ENCODE measurements at places on chromosomes 2 and 18.

GRCh38 chr2:19747310-19748072 lies 154.3 kb downstream of the TTC32 start:
- DNase-seq: no peak

DNA sequence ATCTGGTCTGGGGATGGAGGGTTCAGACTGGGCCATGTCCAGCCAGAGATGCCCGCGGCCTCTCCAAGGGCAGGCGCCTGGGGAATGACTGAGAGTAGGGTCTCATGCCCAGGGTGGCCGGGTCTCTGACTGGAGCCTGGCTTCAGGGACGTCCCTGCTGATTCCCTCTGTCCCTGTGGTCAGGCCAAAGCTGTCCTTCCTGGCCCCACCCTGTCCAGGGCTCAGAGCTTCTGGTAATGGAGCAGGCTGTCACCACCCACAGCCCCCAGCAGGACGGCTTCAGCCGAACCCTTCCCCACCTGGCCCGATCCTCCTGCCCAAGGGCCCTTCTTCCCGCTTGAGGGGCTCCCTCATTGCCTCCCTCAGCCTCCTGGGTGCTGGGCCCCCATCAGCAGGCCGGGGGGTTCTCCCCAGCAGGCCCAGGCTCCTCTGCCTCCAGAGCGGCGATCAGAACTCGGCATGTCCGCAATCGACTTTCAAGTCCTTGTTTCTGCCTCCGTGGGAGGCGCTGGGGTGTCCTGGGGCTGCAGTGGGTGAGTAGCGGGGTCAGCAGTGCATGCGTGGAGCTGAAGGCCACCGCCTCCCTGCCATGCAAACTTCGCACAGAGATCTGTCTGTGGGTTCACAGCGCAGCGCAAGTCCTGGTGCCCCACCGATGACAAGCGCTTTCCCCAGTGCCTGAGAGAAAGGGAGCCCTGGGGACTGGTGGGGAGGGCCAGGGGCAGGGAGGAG lies 18.3 kb downstream of the RAMP1 start:
- DNase-seq: no peak

GRCh38 chr2:214377286-214377624 lies 33.6 kb upstream of the VWC2L start:
- no peak for DNase-seq

- DNase-seq: no peak
These were observed 650 bp downstream of the CCBE1 start for GRCh38 chr18:59696311-59697235.

GRCh38 chr2:187749804-187750431 lies 195.7 kb upstream of the TFPI start:
- DNase-seq: no peak

- no peak for DNase-seq
These were observed 12.0 kb downstream of the PSMD1 start for GRCh38 chr2:231068525-231069222.

DNA sequence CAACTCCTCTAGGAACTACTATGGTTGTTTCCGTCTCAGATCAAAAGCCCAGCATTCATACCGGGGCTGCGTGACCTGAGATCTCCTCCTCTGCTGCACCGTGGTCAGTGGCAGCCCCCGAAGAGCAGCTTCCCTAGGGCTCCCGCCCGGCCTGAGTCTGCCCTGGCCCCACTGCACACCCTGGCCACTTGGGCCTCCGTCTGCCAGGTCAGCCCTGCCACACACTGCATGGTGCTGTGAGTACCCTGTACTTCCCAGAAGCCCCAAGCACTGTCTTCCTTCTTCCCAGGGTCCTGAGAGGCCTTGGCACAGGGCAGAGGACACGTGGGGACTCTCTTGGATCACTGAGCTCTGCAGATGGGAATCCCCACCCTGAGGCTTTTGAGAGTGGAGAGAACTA lies 81.5 kb upstream of the GPC1 start:
- DNase-seq: no peak

GRCh38 chr2:145026456-145027455 lies 506.8 kb upstream of the ZEB2 start:
- no peak for DNase-seq

DNA sequence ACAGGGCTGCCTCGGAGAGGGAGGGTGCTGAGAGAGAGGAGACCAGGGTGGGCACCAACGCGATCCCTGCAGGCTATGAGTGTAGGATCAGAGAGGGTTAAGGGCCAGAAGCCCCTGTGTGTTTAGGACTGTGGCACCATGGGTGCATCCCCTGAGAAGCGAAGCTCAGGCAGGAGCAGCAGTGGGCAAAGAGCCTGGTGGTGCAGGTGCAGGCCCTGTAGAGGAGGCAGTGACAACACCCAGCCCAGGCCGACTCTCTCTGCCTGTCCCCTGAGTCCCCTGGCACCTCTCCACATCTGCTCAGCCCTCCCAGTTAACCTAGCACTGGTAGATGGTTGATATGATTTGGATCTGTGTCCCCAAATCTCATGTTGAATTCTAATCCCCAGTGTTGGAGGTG lies 139.8 kb downstream of the RNF152 start:
- DNase-seq: no peak

GRCh38 chr2:133421516-133422324 lies 146.5 kb downstream of the NCKAP5 start:
- no peak for DNase-seq

- no peak for DNase-seq
These were observed 83.3 kb downstream of the RND3 start for GRCh38 chr2:150404147-150404546.

- no peak for DNase-seq
These were observed 445 bp downstream of the MEX3C start for GRCh38 chr18:51196811-51197660.

DNA sequence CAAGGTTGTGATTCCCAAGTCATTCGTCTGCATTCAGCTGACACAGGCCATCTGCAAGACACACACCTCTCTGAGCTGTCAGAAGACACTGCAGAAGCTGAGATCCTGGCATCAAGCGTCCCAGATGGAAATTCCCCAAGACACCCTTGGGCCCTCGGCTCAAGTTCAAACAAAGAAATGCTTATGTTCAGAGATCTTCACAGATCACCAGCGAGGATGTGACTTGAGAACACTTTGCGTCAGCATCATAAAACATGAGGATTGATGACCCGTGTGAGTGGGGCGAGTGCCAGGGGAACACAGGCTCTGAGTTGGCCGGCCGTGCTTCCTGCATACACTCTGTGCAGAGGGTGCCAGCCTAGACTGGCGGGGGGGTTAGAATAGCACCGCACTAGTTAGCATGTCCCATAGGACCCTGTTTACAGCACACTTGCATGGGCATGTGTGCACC lies 36.8 kb downstream of the KCNIP3 start:
- DNase-seq: peak; percentile 87

- DNase-seq: peak; percentile 48
These were observed 337.2 kb downstream of the NBAS start for GRCh38 chr2:15223887-15224286.

DNA sequence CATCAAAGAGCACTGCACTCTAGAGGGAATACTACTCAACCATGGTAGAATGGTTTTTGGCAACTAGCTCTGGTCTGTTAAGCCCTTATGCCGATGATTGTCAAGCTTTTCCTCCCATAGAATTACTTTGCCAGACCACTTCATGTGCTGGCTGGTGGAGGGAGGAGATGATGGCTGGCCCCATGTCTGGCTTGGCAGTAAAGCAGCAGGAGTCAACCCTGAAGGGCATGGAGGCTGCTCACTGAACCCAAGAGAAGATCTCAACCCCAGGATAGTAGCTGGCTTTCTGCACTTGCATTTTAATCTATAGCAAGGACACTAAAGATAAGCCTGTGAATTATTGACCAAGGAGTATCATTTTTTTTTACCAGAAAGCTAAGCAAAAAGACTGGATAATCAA lies 309.9 kb downstream of the PIEZO2 start:
- DNase-seq: no peak

DNA sequence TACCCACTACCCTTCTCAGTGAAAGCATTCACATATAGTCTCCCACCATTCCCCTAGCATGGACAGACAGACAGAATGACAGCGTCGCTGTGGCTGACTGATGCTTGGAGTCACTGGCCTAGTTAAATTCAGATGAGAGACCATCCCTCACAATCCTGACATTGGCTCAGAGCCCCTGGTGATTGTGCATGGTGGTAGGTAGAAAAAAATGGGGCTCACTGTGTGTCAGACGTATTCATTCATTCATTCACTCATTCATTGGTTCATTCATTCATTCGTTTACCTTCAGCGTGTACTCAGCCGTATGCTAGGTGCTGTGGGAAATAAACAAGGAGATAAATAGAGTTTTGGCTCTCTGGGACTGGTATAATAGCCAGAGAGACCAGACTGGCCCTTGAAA lies 94.8 kb upstream of the STPG4 start:
- DNase-seq: no peak

DNA sequence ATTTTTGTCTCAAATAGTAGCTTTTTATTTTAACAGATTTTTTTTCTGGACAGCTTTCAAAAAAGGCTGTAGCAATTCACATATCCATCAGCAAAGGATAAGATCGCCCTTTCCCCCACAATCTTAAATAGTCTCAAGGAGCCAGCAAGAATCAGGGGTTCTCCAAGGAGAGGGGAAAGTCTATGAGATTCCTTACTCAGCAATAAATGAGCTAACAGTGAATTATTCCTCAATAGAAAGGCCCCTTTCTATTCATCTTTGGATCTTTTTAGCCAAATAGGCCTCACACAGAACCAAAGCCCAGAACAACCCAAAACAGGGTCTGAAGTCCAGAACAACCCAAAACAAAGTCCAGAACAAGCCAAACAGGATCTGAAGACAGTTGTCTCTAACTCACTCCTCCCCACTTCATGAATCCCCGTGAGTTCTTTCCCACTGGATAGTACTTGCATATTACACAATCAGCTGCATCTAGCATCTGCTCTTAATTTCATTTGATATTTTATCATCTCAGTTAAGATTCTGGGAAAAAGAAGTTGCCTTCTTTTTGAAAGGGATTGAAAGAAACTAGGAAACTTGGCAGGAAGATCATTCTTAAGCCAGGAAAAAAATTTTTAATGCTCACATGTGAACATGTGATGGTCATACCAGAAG lies 3.4 kb upstream of the DHRS9 start:
- DNase-seq: no peak

- peak; percentile 20 for DNase-seq
These were observed 65.2 kb downstream of the CCDC195 start for GRCh38 chr2:224650815-224651439.

DNA sequence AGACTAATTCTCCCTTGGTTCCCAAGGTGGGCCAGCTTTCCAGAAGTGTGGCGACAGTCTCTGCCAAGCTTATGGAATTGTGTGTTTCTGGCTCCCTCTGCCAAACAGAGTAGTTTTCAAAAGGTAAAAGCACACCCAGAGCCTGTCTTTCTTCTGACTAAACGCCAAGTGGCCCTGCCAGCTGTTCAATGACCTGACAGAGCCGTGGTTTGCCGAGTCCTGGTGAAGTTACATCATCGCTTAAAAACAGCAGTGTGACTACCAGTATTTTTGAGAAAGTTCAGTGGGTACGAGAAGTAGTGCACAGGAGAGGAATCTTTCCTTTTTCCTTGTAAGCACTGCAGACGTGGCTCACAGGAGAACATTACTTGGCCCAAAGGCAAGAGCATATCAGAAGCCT lies 1.9 kb downstream of the PER2 start:
- peak; percentile 59 for DNase-seq

GRCh38 chr2:231241755-231242507 lies 43.5 kb downstream of the ARMC9 start:
- peak; percentile 57 for DNase-seq

- DNase-seq: no peak
These were observed 155.9 kb downstream of the LAMA3 start for GRCh38 chr18:23844991-23845680.

- DNase-seq: no peak
These were observed 17.6 kb upstream of the PPP4R1 start for GRCh38 chr18:9631814-9632496.

DNA sequence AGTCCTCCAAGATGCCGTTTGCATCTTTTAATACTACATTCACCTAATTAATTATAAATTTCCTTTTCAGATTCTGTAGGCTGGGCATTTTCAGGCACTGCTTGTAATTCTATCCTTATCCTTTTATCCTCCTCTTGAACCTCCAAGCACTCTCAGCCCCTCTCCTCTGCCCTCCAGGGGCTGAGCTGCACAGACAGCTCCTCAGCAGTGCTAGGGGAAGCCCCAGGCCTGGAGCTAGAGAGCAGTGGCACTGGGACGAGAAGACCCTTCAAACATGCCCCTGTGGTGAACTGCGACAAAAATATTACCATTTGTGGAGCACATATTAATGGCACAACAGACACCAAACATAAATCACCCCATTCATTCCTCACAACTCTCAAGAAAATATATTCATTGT lies 32.9 kb downstream of the CFAP210 start:
- DNase-seq: no peak

DNA sequence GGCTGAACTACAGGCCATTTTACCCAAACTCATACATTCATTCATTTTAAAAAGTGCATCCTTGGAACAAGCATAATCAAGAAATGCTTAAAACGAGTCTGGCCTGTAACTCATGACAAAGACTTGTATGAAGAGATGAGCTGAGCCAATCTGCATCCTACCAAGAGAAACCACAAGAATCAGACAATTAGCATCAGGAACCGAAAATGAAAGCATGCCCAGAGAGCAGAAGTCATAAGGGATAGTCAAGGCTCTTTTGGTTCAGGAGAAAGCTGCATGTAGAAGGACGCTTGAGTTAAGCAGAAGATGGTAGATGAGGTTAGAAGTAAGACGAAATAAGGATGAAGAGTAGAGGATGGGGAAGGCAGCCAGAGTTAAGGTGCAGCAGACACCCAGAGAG lies 137.0 kb upstream of the CTNNA2 start:
- no peak for DNase-seq

DNA sequence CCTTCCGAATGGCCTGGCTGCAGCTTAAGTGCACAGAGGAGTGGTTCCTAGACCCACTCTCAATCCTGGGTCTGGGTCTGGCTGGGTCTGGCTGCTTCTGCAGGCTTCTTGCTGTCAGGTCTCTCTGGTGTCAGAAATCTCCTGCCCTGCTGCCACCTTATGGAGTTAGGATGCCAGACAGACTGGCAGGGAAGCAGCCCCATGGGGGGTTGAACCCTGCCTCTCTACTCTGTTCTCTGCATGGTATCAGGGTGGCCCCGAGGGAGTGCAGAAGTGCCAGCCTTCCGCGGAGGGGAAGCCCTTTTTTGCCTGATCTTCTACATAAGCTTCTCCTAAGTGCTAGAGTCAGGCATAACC lies 89.4 kb downstream of the ZCCHC2 start:
- no peak for DNase-seq

DNA sequence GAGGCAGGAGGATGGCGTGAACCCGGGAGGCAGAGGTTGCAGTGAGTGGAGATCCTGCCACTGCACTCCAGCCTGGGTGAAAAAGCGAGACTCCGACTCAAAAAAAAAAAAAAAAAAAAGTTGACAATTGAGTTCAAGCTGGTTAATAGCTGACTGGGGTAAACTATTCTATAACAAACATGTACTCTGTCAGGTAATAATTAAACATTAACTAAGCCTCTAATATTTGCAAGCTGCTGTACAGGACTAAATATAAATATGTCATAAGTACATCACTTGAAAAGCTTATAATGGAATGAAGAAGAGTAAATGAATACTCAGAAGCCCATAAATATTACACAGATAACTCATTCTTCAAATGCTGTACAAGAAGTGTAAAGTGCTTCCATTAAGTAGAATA lies 190.4 kb upstream of the CRIM1 start:
- DNase-seq: no peak

Measured in AG09319 (cell line).